NCI-H1930 (cell line): ENCODE measurements at places on chromosomes 2 and 18.
A peak's percentile ranks its signal among the peaks of the same experiment; 100 is the strongest.

GRCh38 chr2:186069676-186070075, 331.1 kb downstream of the FSIP2 start:
- no peak for DNase-seq

GRCh38 chr2:143263066-143263625, 133.9 kb downstream of the ARHGAP15 start:
- no peak for DNase-seq

- DNase-seq, result peak; percentile 71
Measured at GRCh38 chr18:59056706-59057492, 82.8 kb upstream of the SEC11C start.

DNA sequence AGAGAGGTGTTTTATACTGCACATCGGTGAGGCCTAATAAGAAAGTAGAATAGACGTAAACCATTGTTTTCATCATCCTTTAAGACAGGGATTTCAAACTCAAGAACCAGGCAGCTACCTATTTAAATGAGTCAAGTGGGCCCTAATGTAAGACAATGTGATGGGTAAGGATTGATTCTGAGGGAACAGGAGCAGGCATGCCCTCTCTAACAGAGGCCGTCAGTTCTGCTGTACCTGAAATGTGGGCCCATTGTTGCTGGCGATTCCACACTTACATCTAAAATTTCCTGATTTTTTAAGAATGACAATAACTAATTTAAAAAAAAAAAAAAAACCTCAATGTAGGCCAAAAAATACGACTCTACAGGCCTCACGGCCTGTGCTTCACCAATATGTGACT, 67.5 kb downstream of the ACSL3 start:
- DNase-seq, result no peak

DNA sequence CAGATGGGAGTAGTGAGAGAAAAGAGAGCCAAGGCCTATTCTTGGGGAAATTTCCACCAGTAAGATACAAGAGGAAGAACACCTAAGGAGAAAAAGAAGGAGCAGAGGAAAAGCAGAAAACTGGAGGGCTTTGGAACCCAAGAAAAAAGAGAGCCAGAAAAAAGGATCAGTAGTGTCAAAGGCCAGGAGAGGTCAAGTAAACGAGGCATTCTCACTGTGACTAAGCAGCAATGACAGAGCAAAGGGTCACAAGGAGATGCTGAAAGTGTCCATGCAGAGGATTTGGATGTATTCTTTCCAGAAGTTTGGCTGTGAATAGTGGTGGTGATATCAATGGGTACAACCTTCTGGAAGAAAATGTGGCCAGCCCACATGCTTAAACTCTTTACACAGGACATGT, 109.5 kb downstream of the DYNAP start:
- DNase-seq, result no peak

- peak; percentile 46 for DNase-seq
Measured at GRCh38 chr2:12716032-12716281, 779 bp upstream of the TRIB2 start.

- no peak for DNase-seq
Measured at GRCh38 chr2:101267671-101268656, 15.3 kb downstream of the CNOT11 start.

- DNase-seq, result no peak
Measured at GRCh38 chr18:67665266-67665665, 148.7 kb upstream of the DSEL start.

DNA sequence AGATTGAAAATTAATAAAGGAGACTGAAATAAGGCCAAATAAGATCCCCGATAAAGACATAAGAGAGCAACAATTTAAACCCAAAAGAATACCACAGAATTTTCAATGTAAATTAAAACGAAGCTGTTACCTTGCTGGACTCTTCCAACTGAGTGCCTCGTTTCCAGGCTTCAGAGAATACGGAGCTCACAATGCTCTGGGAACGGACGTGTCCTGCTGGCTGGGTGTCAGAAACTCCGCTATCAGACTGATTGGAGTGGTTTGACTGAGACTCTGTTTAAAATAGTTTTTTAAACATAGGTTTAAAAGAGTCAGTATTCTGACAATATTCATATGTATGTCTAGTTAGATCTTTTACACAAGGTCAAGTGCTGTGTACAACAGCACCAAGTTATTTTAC, 90.4 kb downstream of the RAPH1 start:
- no peak for DNase-seq

DNA sequence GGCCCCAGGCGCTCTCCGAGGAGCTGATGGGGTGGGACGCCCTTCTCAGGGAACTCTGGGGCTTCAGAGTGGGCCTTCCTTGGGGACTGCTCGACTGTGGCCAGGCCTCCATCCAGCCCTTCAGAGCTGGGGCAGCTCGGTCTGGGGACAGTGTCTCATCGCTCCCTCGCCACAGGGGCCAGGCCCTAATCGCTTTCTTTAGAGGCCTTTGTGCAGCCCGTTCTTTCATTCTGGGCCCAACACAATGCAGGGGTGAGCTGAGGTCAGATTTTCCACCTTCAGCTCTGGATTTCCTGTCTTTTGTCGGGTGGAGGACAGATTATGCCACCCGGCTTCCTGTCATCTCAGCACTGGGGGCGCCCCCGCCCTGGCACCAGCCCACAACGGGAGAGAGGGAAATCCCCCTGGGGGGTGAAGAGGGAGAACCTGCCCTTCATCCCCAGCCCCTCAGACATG, 25.2 kb downstream of the MYCN start:
- no peak for DNase-seq

- no peak for DNase-seq
Measured at GRCh38 chr18:75112186-75113096, 96.5 kb downstream of the PTGR3 start.

DNA sequence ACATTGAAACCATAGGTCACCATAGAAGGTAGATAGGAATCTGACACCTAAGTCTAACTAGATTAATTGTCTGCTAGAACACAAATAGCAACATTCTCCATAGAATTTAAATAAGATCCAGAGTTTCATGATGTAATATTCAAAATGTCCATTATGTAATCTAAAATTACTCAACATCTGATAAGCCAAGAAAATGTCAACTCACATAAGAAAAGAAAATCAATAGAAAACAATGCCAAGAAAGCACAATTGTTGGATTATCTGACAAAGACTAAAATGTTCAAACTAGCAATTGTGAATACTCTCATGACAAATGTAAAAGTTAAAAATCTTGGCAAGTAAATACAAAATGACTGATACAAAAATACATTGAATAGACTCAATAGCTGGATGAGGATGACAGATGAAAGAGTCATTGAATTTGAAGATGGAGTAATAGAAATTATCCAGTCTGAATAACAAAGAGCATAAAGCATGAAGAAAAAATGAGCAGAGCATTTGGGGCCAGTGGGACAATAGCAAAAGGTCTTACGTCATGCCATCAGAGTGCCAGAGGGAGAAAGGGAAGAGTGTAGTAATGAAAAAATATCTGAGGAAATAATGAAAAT, 358.6 kb downstream of the METTL4 start:
- no peak for DNase-seq
